ENCODE measurements at places on chromosomes 11 and 22.

- no peak for DNase-seq
Observed at GRCh38 chr11:40393511-40393910, 1065.9 kb downstream of the LRRC4C start.

DNA sequence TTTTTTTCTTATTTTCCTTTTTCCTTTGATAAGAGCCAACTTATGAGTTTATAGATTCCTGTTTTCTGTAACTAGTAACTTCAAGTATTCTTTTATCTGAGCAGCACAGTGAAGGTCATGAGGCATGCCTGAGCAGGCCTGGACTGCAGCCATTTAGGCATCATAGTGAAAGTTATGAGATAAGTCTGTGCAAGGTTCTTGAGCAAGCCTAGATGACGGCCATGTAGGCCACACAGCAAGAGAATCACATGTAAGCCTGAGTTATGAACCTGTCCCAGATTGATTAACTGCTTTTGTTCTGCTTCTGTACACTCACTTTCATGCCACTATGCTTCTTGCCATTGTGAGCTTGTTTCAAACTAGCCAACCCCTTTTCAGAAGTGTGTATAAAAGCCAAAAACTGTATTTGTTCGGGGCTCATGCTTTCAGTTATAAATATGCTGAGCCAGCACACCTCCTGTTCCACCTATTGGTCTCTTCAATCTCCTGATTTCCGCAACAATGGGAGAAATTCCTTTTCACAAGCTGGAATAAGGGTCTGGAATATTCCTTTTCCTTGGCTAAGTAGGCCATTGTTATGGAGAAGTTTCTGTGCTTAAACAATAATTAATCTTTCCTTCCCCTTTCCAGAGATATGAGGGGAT lies 745.7 kb downstream of the FAM181B start:
- no peak for DNase-seq

DNA sequence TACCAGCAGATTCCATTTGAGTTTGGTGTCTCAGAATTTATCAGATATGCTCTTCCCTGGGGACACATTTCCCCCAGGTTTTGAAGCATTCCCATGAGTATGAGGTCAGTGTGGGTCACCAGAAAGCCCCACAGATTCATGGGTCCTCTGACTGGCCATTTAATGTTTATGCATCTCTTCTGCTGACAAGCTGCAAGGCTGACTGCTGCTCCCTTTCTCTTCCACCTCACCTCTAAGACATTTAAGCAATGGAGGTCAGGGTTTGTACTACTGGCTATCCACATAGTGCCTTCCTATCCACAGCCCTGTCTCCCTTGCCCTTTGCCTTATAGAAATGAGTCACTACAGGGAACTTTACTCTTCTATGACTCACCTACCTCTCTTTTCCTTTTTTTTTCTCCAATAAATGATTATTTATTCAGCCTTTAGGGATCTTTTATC lies 106.0 kb upstream of the TIMP3 start:
- DNase-seq: no peak

DNA sequence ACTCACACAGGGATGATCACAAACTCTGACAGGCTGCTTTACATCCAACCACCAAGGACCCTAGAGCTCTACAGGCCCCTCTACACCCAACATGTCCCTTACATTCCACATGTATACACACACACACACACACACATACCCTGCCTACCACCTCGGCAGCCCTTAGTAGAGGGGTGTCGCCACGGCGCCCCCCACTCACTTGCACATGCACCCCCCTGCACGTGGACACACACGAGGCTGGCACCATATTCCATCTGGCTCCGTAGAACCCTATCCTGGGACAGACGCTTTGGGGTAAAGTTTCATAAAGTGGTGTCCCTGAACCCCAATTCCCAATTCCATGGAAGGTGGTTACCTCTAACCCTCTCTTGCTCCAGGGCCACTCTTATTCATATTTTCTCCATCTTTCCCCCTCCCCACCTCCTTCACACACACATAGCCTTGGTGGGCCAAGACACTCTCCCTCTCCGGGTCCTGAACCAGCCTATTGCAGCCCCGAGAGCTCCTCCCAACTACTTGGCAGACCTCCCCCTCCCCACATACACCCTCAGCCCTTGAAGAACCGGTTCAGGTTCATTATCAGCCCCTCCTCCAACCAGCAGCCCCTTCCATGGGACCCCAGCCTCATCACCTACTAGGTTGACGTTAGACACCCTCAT lies 809 bp downstream of the PDE2A start:
- no peak for DNase-seq

- no peak for DNase-seq
Observed at GRCh38 chr11:4924239-4924638, at the start of gene OR51G1. TSS of gene OR51G1 (minus strand) at chr11:4924339. CDS start at chr11:4924339, 0 bp downstream.

- no peak for DNase-seq
Observed at GRCh38 chr11:2383852-2384804, 7.0 kb downstream of the CD81 start.

GRCh38 chr22:35539910-35540594 lies 579 bp upstream of the RASD2 start:
- DNase-seq: peak; percentile 60

- no peak for DNase-seq
Observed at GRCh38 chr11:8025816-8026215, 38.7 kb downstream of the EIF3F start.

DNA sequence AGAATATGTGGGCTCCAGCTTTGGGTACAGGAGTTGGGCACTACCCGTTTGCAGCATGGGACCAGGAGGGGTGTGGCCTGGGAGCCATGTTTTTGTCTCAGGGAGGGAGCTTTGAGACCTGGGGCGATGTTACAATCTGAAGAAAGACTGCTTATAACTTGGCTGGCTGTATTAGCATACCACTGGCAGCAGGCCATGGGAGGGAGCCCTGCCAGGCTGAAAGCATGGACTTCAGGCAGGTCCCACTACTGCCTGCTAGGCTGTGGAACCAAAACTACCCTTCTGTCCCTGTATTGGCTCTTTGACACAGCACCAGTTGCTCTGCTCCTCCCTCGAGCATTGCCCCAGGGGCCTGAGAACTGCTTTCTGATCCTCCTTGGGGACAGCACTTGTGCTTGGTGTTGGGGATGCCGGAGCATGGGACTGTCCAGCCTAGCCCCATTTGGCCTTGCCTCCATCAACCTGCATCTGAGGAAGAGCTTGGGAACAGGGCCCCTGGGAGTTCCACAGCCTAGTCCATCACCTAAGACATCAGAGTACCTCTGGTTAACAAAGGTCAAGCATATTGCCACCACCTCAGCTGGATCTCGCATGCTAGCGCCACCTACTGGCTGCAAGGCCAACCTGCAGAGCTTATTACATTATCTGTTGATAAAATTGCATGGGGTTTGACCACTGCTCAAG lies 217.4 kb downstream of the SBF2 start:
- no peak for DNase-seq

DNA sequence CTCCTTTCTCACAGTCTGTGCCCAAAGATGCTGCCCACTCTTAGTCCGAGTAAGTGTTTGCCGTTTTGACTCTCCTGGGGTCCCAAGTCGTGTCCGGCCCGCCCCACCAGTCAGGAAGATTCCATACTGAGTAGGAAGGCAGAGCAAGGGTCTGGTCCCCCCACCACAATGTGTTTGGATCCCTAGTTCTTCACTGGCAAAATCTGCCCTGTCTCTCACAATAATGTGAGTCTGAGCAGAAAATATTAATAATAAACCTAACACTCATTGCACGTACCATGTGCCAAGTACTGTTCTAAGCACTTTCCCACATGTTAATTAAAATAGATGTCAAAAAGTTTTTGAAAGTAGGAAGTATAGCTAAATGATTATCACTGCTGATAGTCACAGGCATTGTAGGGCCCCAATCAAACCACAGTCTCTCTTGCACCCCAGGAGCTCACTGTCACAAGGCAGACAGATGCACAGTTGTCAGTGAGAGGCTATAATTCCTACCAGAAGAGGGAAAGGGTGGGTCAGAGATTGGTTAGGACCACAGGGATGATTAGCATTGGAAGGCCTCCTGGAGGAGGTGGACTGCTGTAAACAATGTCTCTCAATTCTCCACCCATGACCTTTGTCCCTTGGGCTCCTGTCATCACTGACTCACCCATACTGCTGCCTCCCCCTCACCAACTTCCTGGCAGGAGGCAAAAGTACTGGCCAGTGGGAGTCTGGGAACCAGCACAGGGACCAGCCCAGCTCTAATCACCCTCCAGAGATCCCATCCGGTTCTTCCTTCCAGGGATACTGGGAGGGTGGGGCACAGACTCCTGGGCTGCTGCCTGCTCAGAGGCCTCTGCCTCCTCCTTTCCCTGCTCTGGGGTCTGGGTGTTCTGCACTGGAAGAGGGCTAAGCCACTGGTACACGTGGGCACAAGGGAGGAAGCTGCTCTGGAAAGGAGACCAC lies 1.0 kb upstream of the POLD4 start:
- no peak for DNase-seq

DNA sequence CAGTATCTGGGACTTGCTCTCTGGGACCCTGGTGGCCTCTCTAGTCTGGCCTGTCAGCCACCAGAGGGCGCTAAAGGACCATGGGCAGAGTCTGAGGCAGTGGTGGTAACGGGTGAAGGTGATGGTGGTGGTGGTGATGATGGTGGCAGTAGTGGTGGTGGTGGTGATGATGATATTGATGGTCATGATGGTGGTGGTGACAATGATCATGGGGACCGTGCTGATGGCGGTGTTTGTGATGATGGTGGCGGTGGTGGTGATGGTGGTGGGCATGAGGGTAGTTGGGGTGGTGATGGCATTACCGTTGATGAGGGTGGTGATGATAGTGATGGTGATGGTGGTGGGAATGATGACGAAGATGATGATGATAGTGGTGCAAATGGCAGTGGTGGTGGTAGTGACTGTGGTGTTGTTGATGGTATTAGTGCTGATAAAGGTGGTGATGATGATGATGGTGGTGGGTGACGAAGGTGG lies 16.0 kb downstream of the TRPM5 start:
- DNase-seq: peak; percentile 7

DNA sequence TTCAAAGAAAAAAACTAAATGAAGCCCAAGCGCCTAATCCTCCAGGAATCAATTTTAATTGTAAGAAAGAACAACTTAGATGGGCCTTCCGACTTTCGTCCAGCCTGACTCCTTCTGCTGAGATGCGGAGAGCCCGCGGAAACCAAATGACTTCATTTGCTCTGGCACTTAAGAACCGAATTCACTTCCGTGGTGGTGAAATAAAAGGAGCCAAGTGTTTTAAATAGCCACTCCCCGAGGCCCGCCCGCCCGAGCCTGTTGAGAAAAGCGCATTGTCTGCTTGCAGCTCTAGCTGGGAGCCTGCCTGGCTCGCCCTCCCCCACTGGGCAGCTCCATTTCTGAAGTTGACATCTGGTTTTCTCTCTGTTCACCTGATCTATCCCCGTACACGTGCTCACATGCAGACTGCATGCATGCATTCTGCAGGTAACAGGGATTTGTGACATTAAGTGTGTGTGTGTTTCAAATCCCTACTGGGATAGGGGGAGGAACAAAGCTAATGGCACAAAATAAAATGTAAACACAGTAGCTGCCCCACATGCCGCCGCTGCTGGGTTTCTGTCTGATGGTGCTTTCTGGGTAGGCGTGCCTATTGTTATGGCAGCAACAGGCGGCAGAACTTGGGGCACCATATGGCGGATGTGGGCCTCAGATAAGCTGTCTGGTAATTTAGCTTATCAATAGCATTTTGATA lies 6.2 kb downstream of the TEAD1 start:
- peak; percentile 38 for DNase-seq

- DNase-seq: no peak
Observed at GRCh38 chr22:38549101-38549894, 20.7 kb downstream of the DMC1 start.

DNA sequence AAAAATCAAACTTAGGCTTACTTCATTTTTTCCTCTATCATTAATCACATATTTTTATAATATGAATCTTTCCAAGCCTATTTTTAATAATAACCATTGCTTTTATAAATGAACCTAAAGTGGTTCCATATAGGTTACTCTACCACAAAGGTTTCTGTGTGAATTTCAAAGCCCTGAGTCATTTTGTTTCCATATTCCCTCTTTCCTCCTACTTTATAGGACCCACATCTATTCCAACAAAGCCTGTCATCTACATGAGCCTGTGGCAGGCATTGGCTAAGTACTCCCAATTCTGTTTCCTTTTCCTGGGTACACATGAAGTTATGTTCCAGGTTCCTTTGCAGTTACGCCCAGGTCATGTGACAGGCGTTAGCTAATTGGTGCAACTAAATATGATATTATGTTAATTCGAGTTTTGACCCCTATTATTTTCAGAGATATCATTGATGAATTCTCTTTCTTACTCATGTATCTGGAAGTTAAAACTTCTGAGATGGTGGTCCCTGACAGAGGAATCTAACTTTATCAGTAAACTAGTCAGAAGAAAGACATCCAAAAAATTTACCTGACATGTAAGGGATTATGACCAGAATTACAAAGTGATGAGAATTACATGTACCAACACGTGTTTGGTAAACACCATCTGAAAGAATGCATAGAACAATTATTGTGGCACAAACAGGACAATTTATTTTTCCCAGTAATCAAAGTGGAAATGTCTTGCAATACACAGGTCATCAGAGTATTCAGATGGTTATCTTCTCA lies 1264.0 kb upstream of the CNTN5 start:
- DNase-seq: no peak

DNA sequence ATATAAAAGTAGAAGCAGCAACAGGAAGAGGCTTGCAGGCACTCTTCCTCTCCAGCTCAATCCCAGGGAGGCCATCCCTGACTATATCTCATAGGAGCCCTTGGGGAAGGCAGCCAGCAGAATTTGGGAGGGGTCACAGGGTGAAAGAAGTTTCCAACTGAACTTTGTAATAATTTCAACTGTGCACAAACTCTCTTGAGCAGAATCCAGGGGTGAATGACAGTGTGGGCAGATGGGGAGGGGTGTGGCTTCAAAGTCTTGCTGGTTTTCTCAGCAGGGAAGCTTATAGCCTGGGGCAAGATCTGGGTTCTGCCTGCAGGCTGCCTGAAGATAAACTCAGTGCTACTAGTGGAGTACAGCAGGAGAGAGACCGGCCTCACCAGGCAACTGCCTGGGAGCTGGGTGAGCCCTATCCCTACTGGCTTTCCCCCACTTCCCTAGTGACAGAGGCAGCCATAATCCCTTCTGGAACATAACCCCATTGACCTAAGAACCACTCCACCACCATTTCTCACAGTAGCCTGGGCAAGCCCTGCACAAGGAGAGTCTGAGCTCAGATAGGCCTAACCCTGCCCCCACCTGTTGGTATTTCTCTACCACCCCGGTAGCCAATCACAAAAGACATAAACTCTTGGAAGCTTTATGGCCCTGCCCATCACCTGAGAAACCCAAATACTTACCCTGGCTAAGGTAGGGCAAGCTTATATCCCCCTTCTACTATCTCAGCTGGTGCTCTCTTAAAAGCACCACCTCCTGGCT lies 17.8 kb upstream of the TTC12 start:
- no peak for DNase-seq

- DNase-seq: no peak
Observed at GRCh38 chr11:130456286-130456685, 7.8 kb downstream of the ADAMTS15 start.

GRCh38 chr11:11996321-11997048 lies 11.9 kb downstream of the DKK3 start:
- DNase-seq: no peak

All from hypothalamus (tissue), 51 donors.